ENCODE measurements at places on chromosomes 7 and 10.

DNA sequence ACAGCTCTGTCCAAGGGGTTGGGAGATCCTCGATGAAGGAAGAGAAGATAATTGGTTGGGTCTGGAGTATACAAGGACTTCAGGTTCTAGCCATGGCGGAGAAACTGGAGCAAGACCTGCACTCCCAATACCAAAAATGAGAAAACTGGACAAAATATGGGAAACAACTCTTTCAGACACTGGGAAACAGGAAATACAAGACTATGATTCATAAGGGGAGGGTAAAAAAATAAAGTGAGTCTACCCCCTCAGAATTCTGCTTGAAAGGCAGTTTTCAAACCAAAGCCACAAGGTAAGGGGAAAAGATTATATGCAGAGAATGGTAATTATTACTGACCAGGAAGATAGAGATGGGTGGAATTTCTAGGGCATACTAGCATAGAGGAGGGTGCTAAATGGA is 10.2 kb upstream of the SEC61G start:
- no peak for DNase-seq

GRCh38 chr7:37031571-37032257 is 307.4 kb upstream of the AOAH start:
- peak; percentile 86 for DNase-seq

- peak; percentile 55 for DNase-seq
Measured at GRCh38 chr10:122328676-122329075, 45.8 kb upstream of the PLEKHA1 start.

DNA sequence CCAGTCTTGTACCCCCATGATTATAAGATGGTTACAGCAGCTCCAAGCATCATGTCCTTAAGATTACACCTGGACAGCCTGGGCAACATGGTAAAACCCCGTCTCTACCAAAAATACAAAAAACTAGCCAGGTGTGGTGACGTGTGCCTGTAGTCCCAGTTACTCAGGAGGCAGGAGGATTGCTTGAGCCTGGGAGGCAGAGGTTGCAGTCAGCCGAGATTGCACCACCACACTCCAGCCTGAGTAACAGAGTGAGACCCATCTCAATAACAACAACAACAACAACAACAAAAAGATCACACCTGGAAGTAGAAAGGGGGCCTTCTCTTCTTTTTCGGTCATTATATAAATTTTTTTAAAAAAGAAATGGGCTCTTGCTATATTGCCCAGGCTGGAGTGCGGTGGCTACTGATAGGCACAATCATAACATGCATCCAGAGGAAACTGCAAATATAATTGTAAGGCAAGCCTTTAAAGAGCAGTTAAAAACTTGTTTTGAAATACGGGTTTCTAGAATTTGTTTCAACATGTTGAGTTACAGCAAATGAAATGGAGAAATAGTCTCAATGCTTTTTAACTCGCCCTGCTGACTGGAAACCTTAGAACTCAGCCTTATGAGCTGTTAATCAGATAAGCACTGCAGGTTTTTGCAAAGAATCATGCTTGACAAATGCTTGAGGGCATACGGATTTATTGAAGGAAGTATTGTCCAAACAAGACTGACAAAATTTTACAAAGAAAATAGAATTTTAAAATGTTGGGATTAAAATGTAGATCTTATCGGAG is 4.7 kb upstream of the ENTPD7 start:
- DNase-seq, result peak; percentile 87

GRCh38 chr7:129066290-129067131 is 11.6 kb upstream of the TNPO3 start:
- peak; percentile 37 for DNase-seq
